ENCODE measurements at places on chromosomes 7 and 10.

GRCh38 chr10:28179006-28179742 is 123.7 kb downstream of the MPP7 start:
- DNase-seq = no peak

GRCh38 chr10:62159351-62159750 is 109.3 kb downstream of the RTKN2 start:
- DNase-seq = no peak

DNA sequence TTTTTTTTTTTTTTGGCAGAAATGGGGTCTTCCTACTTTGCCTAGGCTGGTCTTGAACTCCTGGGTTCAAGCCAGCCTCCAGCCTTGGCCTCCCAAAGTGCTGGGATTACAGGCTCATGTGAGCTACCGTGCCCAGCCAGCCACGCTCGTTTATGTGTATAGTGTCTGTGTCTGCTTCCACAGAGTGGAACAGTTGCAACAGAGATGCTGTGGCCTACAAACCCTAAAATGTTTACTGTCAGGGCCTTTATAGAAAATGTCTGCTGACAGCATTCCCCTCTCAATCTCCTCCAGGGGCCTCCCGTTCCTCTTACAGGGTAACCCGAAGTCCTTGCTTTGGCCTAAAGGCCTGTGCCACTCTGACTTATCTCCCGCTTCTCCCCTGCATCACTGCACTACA is 87.6 kb upstream of the LEP start:
- no peak for DNase-seq

DNA sequence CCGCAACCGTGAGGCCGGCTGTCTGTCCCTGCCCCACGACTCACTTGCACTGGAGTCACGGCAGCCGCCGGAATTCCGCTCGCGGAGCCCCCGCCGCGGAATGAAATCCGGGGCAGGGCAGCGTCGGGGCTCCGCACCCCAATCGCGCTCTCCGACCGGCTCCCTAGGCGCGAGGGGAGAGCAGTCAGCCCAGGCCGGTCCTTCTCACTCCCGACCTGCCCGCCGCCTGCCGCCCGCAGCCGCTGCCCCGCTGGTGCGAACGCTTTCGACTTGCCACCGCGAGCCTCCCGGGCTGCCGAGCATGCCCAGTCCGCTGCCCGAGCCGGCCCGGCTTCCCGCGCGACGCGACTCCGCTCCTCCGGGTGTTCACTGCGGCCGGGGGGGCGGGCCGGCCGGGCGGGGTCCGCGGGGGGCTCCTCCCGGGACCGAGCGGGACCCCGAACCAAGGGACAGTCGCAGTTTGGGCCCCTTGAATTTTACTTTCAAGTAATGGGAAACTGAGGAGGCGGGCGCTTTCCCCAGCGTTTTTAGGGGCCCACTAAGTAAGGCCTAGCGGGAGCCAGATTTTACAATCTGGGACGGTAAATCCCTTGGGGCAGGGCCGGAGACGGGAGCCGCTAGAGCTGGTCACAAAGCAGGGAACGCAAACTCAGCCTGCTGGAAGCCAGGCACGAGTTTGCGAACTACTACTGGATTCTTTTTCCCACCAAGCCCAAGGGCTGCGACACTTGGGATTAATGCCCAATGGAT is at the start of gene SGMS1:
TSS of gene SGMS1 (minus strand) at position 294 of the 750 bp plus-strand sequence. CDS start 279,842 bp downstream, outside the sequence.
- peak; percentile 66 for DNase-seq

- no peak for DNase-seq
Observed at GRCh38 chr7:52944921-52945320, 90.5 kb upstream of the POM121L12 start.

DNA sequence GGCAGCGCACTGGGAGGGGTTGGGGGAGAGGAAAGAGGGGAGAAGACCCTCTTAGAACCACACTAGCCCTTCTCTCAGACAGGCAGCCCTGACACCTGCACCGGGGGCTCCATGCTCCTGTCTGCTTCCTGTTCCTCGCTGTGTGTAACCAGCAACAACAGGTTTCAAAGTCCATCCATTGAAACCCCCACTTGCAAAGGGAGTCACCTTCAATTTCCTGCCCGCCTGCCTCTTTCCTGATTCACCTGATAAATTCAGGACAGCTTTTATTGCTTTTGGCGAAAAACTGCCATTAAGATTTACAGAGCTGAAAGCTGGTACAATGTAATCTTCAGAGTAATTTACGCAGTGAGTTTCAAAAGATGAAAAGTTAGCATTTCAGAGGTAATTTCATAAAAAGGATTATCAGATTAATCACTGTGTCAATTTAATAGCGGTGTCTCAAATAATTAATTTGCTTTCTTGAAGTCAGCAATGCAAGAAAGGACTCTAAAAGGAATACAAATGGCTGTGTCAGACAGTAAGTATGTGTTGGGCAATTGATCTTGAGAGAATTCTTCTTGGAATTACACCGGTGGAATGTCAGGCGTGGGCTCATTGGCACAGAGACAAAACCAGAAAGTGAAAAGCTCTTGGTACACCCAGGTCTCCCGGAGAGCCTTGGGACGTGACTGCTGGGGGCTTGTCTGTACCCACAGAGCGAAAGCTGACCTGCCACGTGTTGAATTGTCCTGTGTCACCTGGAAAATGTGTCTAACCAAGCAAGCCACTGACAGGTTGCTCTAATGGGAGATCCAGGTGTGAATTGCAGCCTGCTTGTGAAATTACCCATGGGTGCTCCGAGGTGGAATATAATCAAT is 60.7 kb downstream of the TMEM209 start:
- no peak for DNase-seq

GRCh38 chr7:32259931-32260596 is 189.9 kb upstream of the PDE1C start:
- DNase-seq = no peak

DNA sequence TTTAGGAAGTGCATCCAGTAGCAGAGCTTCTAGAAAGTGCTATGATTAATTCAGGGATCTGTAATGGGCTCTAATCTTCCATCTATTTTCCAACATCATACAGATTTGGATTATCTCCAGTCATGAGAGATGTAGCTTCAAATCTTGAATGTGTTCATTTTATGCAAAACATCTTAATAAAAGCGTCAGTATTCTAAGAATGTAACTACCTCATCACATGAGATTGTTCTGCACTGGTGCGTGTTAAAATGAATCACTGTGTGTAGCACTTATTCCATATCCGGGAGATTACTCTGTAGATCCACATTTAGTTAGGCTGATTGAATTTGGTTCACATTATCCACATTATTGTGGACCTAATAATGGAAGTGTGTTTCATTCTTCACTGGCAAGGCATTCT is 344.9 kb upstream of the CHRM2 start:
- DNase-seq = no peak

GRCh38 chr10:7102084-7102483 is 308.8 kb downstream of the SFMBT2 start:
- DNase-seq = no peak

DNA sequence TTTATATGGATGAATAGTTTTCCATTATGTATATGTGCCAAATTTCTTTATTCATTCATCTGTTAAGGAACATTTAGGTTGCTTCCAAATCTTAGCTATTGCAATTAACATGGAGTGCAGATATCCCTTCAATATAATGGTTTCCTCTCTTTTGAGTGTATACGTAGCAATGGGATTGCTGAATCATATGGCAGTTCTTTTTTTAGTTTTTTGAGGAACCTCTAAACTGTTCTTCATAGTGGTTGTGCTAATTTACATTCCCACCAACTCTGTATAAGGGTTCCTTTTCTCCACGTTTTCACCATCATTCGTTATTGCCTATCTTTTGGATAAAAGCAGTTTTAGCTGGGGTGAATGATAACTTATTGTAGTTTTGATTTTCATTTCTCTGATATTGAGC is 46.5 kb downstream of the FAS start:
- no peak for DNase-seq

GRCh38 chr10:95655571-95656290 is 780 bp downstream of the ALDH18A1 start:
- DNase-seq = no peak

GRCh38 chr7:91543646-91544045 is 279.4 kb downstream of the FZD1 start:
- no peak for DNase-seq

Data from T-cell (primary cell).